ENCODE measurements at places on chromosomes 7 and 10.

- DNase-seq = no peak
Measured at GRCh38 chr10:130968964-130969363, 342.6 kb downstream of the TCERG1L start.

DNA sequence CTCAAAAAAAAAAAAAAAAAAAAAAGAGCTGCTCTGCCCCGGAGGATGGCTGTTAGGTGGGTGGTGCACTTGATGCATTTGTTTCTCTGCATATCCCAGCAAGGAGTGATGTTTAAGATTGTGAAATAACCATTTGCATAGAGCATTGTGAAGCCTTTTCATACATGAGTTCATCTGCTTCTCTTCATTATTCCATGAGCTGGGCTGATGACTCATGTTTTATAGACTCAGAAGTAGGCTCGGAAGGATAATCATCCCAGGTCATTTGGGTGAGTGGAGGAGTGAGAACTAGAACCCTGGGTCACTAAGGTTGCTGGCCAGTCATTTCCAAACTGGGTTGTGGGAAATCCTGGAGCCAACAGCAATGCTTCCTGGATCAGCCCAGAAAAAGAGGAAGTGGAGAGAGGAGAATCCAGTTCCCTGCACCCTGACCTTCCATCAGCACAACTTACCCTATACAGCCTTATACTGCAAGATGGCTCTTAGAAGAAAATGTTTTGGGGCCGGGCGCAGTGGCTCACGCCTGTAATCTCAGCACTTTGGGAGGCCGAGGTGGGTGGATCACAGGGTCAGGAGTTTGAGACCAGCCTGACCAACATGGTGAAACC lies 45.3 kb downstream of the TACC2 start:
- DNase-seq = peak; percentile 40

DNA sequence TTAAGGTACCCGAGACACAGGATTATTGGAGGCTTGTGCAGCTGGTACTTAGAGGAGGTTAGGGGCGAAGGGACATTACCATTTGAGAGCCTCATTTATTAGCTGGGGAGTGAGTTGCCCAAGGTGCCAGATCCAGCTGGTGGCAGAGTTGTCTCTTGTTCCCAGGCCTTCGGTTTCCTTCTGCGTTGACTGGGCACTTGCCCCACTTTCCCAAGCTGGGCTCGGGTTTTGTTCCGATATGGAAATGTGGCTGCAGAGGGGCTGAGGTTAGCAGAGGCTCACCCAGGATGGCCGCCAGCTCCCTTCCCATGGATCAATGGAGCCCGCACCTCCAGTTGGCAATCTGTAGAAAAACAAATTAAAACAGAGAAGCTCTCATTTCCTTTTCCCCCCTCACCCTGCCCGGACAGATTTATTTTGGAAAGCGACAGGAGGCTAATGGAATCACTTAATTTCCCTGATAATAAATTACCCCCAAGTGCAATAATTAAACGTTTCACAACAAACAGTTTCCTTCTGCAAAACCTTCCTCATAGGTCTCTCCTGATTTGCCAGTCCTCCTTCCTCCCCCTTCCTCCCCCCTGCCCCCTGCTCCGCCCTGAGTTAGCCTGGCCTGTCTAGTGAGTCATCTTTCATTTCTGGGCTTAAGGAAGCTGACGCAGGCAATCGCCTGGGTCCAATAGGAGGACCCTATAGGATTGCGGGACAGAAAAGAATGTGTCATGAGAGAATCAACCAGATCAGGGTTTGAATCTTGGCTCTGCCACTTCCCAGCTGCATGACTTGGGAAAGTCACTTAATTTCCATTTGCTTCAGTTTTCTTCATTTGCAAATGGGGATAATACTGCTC lies 51.7 kb downstream of the ADRA2A start:
- peak; percentile 60 for DNase-seq

GRCh38 chr7:17622451-17622850 lies 317.8 kb downstream of the SNX13 start:
- no peak for DNase-seq

DNA sequence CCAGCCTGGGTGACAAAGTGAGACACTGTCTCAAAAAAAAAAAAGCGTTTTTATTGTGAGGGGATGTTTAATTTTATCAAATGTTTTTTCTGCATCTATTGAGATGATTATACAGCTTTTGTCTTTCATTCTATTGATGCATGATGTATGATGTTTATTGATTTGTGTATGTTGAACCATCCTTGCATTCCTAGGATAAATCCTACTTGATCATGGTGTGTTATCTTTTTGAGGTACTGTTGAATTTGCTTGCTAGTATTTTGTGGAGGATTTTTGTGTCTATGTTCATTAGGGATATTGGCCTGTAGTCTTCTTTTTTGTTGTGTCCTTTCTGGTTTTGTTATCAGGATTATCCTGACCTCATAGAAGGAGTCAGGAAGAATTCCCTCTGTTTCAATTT lies 22.3 kb upstream of the PLA2G12B start:
- DNase-seq = no peak

DNA sequence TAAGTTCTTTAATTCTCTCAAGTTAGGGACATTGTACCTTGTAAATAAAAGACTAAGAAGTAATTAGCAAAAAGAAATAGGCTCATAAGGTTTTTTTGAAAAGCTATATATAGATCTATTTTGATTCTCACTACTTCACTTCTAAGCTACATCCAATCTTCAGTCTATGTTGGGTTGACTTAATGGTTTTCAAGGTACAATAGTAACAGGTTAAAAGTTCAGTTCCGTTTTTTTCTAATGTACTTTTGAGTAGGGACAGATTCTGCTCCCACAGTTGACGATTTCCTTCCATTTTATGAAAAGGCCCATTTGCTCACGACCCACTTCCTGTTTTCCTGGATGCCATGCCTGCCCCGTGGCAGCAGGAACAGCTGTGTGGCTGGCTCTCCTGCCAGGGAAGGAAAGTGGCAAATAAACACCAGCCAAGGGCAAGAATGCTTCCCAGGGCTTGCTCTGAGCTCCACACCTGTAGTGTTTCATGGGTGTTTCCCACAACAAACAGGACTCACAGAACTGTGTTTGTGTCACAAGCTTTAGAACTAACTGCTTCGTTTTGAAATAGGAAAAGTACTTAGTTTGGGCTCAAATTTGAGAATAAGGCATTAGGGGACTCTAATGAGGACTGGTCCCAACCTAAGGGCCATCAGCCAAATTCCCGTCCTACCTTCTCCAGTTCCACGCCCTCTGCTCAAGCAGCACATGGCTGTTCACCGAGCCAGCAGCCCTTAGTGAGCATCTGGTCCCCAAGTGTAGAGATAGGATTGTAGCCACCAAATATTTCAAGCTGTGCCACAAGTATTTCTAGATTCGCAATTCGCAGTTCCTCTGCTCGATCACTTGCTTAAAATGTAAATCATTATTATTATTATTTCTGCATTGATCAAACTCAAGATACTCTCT lies 240.7 kb downstream of the COBL start:
- DNase-seq = no peak

DNA sequence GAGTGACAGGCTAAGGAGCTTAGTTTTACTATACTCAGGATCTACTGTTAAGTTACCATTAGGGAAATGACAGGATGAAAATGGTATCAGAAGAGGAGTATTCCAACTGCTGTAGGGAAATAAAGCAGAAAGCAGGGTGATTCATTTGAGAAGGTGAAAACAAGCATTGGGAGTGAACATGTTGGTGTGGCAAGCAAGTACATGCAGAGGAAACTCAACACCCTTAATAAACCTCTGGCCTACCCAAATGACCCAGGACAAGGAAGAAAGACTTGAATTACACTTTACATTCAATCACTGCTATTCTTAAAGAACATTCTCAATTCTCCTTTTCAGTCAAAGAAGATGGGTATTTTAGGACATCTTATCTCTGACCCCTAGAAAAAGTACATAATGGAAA lies 28.7 kb downstream of the ERLIN1 start:
- no peak for DNase-seq

DNA sequence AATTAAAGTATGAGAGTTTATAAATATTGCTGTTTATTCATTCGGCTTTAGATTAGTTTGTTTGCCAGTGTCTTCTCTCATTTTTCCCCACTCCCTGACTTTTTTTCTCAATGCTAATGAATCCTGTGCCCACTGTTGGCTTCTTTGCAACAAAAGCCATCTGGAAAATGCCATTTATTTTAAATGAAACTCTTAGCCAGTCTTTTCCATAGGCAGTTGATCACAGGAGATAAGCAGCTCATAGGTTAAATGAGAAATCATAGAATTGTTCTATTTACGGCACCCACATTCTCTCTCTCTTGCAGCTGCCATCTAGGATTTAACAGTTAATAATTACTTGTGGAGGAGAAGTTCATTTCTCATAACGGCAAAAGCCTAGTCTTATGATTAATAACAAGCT lies 249.3 kb upstream of the POM121L12 start:
- no peak for DNase-seq

- no peak for DNase-seq
Measured at GRCh38 chr7:156185076-156185475, 372.8 kb upstream of the SHH start.

GRCh38 chr7:20895563-20895962 lies 108.9 kb upstream of the SP8 start:
- DNase-seq = no peak

- DNase-seq = no peak
Measured at GRCh38 chr7:27152816-27153442, 546 bp upstream of the HOXA3 start.

DNA sequence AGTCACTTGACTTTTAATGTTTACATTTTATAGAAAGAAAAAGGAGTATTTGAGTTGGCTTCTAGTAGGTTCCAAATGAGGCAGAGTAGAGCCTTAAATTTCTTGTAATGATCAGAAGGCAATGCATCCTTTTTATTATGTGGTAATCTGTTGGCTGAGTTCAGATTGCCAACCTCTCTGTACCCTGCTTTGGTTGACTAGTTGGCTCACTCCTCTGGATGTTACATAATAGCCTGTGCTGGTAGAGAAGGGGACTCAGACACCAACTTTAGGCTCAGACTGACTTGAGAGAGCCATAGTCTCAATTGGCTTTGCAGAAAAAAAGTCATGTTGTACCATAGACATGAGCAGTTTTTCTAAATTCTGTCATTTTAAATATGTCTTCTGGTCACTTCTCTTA lies 46.8 kb upstream of the GLCCI1 start:
- DNase-seq = no peak

GRCh38 chr7:149635561-149636329 lies 137.6 kb downstream of the ZNF467 start:
- DNase-seq = no peak

- peak; percentile 25 for DNase-seq
Measured at GRCh38 chr10:78600740-78601139, 468.0 kb upstream of the ZMIZ1 start.

GRCh38 chr7:80413383-80413945 lies 98.4 kb downstream of the GNAT3 start:
- no peak for DNase-seq

DNA sequence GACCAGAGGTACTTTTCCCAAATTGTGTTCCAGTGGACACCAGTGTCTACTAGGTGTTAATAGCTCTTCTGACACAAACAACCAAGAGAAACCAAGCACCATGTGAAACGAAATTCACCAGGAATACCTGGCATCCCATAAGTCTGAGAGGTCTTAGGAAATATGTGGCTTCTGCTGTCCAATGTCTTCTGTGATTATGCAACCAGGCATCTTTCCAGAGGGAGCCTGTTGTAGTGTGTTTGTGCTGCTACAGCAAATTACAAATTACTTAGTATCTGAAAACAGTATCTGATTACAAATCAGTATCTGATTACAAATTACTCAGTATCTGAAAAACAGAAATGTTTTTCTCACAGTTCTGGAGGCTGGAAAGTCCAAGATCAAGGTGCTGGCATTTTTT lies 133.6 kb upstream of the NPVF start:
- peak; percentile 26 for DNase-seq

- DNase-seq = peak; percentile 35
Measured at GRCh38 chr7:24777806-24778205, 20.5 kb upstream of the GSDME start.

DNA sequence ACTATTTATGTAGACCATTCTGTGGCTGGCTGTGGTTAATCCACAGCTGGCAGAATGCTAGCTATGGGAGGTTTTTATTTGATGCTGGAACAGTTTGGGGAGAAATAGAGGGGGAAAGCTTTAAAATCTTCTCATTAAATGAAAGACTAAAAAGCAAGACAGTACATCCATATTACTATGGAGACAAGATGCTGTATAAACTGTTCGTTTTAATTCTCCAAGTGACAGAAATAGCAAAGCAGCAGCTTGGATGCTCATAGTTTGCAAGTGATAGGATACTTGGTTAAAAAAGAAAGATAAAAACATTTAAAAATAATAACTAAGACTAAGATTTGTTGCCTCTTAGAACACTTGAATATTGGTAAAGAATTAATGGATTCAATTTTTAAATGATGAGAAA lies 304.9 kb upstream of the KAT6B start:
- no peak for DNase-seq

DNA sequence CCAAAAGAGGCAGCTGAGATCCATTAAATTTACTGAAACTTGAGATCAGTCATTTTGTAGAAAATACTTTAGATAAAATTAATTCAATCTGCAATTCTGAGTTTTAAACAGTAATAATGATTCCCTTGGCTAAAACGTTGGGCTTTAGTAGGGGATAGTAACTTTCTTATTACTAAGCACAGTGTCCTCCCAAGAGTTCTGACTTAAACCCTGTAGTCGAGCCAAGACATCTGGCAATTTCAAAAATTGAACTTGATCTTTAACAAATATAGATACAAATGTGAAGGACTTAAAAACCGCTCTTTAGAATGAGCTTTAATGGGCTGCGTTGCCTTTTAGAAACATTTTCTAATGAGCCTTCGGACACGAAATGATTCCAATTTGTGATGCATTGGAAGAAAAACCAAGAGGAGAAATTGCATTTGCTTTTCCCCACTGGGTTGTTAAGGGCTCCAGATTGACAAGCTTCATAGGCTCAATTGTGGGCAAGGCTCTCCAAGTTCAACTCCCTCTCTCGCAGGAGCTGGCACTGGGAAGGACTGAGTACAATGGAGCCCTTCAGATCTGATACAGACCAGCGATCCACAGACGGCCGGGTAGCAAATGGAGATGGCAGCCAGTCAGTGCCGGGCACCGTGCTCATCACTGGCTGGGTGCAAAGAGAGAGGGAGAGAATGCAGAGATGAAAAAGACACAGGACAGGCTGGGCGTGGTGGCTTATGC lies 921.3 kb upstream of the AUTS2 start:
- peak; percentile 37 for DNase-seq

DNA sequence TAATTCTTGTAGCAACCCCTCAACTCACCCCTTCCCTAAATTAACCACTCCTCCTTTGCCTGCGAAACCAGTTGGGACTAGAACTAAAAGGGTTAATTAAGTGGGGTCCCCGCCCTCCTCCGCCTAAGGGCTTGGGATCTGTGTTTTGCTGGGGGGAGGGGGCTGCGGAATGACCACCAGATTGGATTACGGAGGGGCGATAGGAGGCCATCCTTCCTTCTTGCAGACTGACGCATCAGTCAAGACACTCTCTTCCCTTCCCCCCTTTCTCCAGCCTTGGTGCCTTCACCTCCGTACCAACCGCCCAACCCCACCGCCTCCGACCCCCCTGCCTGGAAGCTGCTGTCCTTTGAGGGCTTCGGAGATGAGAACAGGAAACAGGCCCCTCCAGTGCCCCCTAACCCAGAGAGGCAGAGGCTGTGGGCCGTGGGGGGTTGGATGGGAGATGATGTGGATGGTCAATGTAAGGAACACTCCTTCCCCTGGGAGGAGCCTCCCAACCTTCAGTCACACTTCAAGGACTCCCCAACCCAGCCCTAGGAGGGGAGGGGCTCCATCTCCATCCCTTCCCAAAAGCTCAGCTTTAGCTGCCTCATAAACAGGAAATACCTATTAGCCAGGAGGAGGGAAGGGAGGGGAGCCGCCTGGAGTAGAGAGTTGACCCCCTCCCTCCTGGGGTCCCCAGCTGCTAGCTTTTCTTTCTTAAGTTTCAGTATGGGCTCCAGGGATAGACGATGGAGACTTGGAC lies 997 bp upstream of the LDB1 start:
- peak; percentile 84 for DNase-seq

GRCh38 chr10:25198151-25198550 lies 23.4 kb downstream of the GPR158 start:
- DNase-seq = no peak
